ENCODE measurements at places on chromosomes 11 and 22.

DNA sequence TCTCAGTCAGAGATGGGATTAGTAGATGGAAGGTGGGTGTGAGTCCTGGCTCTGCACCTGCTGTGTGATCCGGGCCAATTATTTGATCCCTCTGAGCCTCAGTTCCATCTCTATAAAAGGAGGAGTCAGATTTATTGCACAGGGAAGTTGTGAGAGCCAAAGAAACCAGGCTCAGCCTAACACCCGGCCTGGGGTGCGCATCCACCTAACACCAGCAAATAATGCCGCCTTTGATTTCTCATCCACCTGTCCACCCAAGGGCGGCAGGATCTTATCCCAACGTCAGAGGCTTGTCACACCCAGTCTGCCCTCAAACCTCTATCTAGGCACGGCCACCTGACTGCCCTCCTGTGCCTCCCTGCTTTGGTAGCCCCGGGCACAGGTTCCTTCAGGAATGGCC lies 2.4 kb downstream of the CRYBB2 start:
- no peak for DNase-seq

DNA sequence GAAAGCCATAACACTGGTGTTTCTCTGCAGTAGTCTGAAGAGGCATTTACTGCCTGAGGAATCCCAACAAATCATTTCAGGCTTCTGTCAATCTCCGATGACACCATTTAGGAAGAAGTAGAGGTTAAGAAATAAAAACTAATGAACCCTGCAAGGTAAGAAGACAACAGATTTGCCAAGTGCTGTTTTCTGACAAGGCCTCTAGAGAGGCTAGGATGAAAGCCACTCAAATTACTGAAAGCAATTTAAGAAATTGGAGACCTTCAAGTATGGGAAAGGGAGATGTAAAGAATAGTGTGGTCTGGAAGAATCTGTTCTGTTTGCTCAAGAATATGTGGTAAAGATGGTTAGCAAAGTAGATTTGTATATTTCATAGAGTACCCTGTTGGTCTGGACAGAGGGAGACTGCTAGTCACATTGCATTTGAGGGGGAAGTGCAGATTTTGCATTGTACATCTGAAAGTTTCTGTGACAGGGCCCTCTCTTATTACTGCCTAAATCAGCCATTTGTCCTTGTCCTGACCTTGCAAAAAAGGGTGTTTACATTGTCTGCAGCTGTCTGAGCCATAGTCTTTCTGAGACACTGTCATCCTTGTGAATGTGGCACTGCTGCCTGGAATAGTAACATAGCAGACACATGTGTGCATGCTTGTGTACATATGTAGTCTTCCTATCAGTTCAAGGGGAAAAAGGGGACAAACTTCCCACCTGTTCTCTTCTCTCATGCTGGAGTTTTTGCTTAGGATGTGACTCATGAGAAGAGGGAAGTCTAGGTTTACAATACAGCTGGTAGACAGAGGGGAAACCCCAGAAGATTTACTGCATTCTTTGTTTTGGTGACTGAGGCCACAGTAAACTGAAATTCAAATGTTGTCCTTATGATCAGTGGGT lies 640.2 kb upstream of the KIRREL3 start:
- DNase-seq: no peak

GRCh38 chr11:18853086-18853720 lies 61.6 kb upstream of the PTPN5 start:
- DNase-seq: no peak

GRCh38 chr11:100984668-100985067 lies 144.9 kb downstream of the PGR start:
- DNase-seq: no peak

GRCh38 chr11:39806652-39807051 lies 1652.8 kb downstream of the LRRC4C start:
- no peak for DNase-seq

Measured in dorsolateral prefrontal cortex (tissue), 122 donors.